ENCODE measurements at places on chromosomes 7 and 10.

GRCh38 chr7:105352901-105353668 is 35.6 kb downstream of the SRPK2 start:
- no peak for DNase-seq

- no peak for DNase-seq
Observed at GRCh38 chr7:47179812-47180515, 401.9 kb downstream of the TNS3 start.

GRCh38 chr7:10568891-10569290 is 404.8 kb upstream of the PHF14 start:
- DNase-seq: no peak

DNA sequence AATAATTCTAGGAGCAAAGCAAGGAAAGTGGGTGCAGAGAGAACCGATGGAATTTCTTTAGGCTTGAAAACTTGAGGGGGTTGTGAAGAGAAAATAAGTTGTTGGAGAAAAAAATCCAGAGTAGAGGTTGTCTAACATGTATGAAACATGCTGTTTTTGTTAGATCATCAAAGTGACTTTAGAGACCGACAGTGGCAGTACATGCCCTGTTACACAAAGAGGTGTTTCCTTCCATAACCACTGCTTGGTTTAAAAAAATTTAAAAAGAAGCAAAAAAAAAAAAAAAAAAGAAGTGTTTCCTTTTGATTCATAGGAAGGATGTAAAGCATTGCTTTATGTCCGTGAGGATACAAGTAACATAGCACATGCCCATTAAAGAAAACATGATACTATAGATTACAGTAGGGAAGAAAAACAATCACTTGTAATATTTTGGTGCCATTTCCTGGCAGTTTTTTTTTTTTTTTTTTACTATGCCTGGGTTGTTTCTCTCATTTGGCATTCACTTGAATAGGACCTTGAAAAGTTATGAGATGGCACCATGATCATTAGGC is 6.1 kb downstream of the ENTPD1 start:
- DNase-seq: no peak

DNA sequence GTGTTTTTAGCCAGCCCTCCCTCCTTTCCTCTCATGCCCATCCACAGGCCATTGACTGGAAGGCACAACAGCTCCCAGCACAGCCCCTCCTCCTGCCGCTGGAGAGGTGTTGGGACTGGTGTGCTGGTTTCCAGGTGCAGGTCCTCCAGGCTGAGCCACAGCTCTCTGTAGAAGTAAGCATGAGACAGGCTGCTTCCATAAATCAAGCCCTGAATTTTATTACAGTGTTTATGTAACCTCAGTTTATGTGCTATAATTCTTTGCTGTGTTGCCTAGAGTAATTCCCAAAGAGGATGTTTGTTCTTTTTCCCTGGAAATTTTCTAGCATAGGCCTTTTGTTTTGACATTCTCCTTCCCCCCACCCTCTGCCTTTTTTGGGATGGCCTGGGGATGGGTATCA is 445.8 kb downstream of the AUTS2 start:
- DNase-seq: no peak

GRCh38 chr10:11255796-11256444 is 238.2 kb downstream of the CELF2 start:
- DNase-seq: no peak

DNA sequence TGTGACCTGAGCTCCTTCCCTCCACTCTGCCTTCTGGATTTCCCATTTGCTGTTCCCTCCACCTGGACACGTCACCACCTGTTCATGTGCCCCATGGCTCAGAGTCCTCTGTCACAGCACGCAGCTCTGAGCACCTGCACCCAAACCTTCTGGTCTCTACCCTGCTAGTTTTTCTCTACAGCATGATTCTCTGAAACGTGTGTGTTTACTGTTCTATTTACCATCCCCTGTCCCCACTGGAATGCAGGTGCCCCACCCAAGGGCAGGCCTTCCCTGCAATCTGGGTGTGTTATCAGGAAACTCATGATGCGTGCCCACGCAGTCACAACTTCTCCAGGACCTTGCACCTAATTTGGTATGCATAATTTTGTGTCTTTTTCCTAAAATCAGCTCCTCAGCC is 284.4 kb upstream of the IGFBP3 start:
- DNase-seq: no peak

GRCh38 chr7:138021889-138022288 is 20.0 kb upstream of the CREB3L2 start:
- no peak for DNase-seq

DNA sequence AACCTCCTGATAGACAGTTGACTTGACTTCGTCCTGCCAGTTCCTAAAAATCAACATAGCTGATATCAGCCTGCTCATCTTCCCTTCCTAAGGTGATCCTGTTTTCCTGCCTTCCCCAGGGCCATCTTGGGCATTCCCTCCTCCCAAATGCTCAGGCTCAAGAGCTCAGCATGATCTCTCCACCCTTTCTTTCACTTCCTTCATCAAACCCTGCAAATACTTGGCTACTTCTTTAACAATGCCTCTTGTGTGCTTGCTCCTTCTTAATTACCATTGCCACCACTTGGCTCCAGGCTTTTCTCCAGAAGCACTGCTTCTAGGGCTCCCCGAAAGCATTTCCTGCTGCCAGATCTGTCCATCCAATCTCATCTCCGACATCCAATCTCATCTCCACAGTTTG is 7.3 kb downstream of the FSCN3 start:
- no peak for DNase-seq

DNA sequence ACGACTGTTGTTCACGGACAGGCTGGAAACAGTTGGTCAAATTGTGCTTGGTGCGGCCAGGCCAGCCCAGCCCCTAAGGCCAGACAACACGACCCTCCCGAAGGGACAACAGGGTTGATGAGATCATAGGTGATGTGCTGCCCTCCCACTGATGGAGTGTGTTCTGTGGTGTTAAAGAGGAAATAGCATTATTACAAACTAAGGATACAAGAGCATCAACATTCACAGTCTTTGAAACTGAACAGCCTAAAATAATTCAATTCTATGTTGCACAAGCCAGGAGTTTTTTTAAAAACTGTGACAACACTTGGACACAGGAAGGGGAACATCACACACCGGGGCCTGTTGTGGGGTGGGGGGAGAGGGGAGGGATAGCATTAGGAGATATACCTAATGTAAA is 87.6 kb downstream of the FAM53B start:
- DNase-seq: no peak

GRCh38 chr7:112897839-112898431 is 107.7 kb upstream of the TMEM168 start:
- no peak for DNase-seq

DNA sequence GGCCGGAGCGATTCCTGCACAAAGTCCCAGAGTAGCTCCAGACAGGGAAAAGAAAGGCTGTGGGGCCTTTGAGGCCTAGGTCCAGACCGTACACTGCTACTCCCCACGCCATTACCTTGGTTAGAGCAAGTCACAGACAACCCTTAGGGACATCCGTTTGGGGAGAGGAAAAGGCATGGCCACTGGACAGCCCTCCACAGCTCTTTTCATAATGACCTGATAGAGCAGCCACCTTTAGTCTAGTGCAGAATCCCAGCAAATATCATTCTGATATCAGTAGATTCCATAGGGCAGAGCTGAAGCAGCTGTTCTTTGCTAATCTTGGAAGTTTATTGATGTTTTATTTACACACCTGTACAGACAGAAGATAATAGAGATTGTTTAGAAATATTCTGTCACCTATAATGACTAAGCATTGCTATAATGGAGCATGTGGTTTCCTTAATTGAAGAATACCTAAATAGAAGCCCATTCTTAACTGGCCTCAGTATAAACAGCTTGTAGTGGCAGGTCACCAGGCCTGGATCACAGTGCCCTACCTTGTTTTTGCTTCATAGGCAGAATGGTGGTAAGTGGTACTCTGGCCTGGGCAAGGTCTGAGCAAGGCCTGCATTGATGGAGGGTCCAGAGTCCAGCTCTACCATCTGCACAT is 27.9 kb downstream of the OGDH start:
- DNase-seq: no peak

- no peak for DNase-seq
Observed at GRCh38 chr7:14368285-14368684, 378.8 kb upstream of the ETV1 start.

DNA sequence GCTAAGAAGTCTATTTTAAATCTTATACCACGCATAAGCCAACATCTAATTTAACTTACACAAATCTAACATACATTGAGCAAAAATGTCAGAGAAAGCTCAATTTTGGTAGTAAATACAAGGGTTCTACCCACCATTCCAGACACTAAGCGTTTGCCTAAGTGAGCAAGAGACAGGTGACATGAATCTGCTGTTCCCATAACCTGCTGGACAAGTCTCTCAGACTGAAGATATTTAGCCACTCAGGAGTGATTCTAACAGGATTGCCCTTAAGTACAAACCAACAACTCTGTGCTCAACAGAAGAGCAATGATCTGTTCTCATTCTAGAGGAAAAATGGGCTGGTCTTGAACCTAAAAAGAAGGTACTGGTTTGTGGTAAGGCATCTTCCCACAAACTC is 18.8 kb downstream of the EZH2 start:
- no peak for DNase-seq

GRCh38 chr10:114684822-114685209 is 26.7 kb upstream of the ABLIM1 start:
- DNase-seq: no peak

GRCh38 chr7:1210321-1210978 is 22.2 kb upstream of the UNCX start:
- DNase-seq: no peak

DNA sequence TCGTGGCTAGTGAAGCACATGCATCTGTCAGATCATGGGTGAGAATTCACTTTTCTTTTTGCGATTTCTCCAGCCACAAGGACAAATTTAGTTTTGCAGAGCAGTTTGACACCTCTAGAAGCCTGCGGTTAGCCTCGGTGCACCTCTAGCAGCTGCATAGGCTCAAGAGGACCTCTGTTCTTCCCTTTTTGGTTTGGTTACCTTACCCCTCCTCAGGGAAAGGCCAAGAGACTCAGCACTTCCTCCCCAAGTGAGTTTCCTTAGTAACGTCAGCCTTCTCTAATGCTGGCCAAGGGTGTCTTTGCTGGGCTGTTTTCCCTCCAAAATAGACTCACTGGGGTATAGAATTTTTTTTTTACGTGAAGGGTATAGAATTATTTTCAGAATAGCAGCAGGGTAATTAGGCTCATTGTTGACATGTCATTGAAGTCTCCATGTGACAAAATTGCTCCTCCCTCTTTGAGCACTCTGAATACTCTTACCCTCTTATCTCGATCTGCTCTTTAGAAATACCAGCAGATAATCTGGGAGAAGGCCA is 97.8 kb downstream of the AUTS2 start:
- DNase-seq: no peak

GRCh38 chr10:31358688-31359330 is 39.8 kb downstream of the ZEB1 start:
- DNase-seq: no peak

DNA sequence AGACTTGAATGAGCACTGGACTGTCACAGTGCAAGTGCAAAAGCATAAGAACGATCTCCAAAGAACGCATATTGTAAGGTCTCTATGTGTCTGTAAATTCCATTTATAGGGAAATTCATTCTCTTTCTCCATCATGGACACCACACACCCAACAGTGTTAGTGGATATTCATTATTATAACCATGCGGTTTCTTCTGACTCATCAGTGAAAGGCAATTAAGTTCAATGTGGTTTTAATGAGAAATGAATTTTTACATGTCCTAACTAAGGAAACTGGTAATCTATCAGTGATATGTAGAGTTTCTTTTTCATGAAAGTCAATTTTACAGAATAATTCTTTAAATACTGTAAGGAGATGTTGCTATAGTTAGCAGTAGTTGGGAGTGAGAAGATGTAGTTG is 25.9 kb downstream of the GIMAP8 start:
- no peak for DNase-seq

DNA sequence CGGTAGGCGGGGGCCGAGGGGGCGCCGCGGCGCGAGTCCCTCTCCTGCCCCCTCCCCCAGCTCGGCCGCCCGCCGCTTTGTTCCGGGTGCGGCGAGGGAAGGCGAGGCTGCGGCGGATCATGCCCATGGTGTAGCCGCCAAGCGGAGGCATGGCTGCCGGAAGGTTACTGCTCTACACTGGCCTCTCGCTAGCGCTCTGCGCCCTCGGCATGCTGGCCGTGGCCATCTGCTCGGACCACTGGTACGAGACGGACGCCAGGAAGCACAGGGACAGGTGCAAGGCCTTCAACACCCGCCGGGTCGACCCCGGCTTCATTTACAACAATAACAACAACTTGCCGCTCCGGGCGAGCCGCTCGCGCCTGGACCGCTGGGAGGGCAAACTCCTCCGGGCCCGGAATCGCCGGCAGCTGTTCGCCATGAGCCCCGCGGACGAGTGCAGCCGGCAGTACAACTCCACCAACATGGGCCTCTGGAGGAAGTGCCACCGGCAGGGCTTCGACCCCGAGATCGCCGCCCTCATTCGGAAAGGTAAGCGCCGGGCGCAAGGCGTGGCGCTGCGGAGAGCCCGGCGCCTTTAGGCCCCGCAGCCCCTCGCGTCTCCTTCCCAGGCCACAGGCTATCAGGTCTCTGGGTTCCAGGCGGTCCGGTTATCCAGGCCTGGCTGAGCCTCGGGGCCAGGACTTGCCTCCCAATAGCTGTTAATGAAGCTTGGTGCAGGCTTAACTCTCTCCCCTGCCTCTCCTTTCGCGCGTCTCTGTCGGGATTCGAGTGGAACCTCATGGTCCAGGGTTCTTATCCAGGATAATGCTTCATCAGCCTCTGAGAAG is 513 bp downstream of the TMEM178B start:
- no peak for DNase-seq

DNA sequence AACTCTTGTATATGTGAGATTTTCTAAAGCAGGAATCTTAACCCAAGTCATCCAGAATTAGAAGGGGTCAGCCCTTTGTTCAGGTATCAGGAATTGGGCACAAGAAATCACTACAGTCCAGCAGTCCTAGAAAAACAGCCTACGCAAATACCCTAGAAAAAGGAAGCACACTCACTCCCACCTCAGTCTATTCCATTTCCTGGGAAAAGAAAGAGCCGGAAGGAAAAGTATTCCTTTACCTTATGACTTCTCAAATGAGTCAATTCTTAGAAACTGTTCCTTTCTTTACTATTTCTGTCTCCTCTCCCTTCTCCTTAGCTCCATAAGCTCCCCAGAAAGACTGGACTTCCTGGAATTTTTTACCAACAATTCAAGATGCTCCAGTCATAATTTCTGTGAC is 62.7 kb downstream of the DNAJC12 start:
- DNase-seq: no peak

- DNase-seq: no peak
Observed at GRCh38 chr7:3682028-3682710, 381.1 kb downstream of the SDK1 start.

GRCh38 chr7:86320889-86321288 is 322.8 kb upstream of the GRM3 start:
- no peak for DNase-seq
